Suprapubic skin (tissue), 4 donors: ENCODE measurements at places on chromosomes 1 and 21.

- DNase-seq: no peak
Observed at GRCh38 chr1:33721301-33721815, 142.5 kb upstream of the HMGB4 start.

DNA sequence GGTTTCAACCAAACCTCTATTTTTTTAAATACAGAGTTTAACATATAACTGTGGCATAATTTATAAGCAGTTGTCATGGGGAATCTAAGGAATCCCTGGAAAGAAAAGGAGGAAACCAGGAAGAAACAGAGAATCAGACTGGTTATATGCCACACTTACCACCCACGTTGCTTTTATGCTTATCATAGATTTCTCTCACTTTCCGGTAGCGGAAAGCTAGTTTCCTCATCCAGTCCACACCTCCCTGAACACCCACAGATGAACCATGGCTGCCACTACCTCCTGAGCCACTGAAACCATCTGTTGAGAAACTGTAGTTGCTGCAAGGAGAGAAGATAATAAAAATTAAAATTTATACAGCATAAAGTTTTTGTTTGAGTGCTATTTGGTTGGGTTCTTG is 33.5 kb downstream of the XKR8 start:
- no peak for DNase-seq

DNA sequence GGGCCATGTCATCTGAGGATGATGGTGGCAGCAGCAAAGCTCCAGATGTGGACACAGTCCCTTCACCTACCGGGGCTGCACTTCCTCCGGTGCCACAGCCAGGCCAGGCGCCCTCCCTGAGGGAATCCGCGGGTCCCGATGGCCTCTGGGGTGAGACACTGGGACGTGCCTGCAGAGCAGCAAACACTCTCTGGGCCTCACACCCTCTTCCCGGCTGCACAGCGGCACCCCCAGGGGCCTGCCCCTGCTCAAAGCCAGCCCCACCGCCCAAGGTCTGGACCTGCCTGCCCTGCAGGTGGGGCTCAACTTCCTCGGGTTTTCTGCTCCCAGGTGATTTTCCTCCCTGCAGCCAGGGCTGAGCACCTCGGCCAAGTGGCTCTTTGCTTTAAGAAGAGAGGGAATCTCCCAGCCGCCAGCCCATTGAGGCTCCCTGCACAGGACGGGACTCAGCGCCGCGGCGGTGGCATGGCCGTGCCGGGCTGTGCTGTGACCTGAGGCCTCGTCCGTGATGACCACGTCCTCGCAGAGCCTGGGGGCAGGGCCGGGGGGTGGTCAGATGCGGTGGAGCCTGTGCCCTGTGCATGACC is 21.3 kb upstream of the COL18A1 start:
- no peak for DNase-seq

- no peak for DNase-seq
Observed at GRCh38 chr1:211885747-211886522, 55.4 kb upstream of the LPGAT1 start.

DNA sequence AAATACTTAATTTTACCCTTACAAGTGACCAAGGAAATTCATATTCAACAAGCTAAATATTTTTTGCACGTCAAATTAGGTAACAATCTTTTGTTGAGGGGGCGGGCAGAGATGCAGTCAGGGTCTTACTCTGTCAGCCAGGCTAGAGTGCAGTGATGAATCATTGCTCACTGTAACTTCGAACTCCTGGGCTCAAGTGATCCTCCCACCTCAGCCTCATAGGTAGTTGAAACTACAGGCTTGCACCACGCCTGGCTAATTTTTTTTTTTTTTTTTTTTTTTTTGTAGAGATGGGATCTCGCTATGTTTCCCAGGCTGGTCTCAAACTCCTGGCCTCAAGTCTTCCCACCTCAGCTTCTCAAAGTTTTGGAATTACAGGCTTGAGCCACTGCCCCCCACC is 26.5 kb downstream of the PHTF1 start:
- no peak for DNase-seq

DNA sequence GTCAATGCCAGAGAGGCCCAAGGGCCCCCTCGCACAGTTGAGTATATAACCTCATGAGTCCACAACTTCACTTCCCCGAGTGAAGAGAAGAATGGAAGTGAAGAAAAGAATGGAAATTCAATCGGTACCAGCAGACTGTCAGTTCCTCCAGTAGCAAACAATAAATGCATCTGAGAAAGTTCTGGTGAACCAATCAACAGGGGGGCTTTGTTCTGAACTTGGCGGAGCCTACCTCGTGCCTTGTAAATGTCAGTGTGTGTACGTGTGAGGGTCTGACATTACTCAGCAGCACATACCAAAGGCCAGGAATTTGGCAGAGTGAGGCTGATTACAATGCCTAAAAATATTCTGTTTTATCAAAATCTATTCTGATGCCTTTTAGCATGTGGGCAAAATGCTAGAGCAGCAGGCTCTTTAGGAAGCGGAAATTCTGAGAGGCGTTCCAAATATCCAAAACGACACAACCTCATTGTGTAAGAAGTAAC is 238.5 kb downstream of the LTN1 start:
- DNase-seq: no peak
